ENCODE measurements at places on chromosomes 7 and 10.

DNA sequence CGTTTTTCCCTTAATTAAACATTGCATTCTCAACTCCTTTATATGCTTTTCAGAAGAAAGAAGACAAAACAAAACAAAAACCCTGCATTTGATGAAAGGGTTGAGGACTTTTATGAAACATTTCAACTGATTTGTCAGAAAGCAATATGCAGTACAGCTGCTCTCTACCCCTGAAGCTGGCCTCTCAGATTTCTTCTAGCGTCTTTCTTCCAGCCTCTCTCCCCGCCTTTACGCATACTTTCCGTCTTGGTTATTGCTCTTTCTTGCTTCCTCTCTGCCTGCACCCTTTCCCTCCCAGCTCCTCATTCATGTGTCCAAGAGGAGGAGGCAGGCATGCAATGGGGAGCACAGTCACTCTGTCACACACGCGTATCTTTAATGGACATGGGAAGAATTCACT is 91.0 kb upstream of the COL1A2 start:
- no peak for DNase-seq

- DNase-seq = peak; percentile 52
Measured at GRCh38 chr7:2775376-2775775, 68.7 kb downstream of the GNA12 start.

DNA sequence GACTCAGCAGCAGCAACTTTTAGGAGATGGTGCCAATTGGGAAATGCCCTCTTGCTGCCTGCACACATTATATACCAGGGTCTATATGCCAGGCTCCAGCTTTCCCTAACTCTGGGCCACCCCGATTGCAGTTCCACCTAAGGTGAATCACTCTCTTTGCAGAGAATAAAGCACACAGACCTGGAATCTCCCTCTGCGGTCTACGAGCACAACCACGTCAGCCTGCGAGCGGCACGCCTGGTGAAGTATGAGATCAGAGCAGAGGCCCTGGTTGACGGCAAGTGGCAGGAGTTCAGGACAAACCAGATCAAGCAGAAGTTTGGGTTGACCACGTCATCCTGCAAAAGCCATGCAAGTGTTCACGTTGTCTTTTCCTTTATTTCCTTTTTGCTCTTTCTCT is 38.2 kb upstream of the PLEKHA1 start:
- DNase-seq = no peak

DNA sequence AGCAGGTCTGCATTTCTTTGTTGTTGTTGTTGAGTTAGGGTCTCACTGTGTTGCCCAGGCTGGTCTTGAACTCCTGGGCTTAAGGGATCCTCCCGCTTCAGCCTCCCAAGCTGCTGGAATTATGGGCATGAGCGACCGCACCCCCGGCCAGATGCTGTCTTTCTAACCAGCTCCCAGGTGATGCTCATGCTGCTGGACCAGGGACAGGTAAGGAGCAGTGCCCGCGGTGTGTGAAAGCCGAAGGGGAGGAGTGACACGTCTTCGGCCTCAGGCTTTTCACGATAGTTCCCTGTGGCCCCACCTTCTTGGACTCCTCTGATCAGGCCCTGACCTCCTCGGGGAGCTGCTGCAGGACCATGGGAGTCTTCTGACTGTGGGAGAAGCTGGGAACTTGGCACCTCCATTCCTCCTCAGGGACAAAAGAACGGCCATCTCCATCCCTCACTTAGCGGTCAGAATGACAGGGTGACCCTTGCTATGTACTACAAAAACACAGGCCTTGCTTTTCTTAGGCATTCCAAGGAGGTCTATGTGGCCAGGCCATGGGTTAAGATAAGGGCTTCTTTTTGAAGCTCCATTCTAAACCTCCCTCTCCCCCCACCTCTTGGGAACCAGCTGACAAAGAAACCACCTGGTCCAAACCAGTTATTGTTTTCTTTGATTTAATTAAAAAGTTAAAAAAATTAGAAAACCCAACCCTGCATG is 5.5 kb downstream of the SFRP5 start:
- DNase-seq = no peak

GRCh38 chr10:94349327-94349726 is 13.4 kb downstream of the NOC3L start:
- DNase-seq = no peak

DNA sequence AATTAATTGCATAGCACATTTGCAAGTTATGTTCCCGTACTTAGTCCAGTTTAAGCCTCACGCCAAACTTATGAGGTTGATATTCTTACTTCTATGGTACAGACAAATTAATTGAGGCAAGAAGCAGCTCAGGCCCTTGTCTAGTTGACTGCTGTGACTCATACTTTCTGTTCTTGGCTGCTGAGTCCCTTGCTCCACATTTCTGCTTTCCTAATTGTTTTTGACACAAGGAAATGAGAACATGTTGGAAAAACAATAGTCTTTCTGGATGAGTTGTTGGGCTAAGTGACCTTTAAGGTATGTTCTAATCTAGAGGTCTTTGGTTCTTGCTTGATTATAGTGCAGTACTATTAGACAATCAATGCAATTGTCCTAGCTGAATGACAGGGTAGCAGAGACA is 331.8 kb downstream of the NRG3 start:
- no peak for DNase-seq

- no peak for DNase-seq
Measured at GRCh38 chr7:153934048-153934447, 118.2 kb upstream of the DPP6 start.

- DNase-seq = no peak
Measured at GRCh38 chr10:51162002-51162401, 87.7 kb downstream of the PRKG1 start.

- DNase-seq = no peak
Measured at GRCh38 chr7:99137411-99138180, 6.3 kb downstream of the SMURF1 start.
